ENCODE measurements at places on chromosomes 1 and 21. TPM values are rescaled to one million over a fixed set of nuclear protein-coding genes. Genes with fewer than 3 reads are reported as not detected.

DNA sequence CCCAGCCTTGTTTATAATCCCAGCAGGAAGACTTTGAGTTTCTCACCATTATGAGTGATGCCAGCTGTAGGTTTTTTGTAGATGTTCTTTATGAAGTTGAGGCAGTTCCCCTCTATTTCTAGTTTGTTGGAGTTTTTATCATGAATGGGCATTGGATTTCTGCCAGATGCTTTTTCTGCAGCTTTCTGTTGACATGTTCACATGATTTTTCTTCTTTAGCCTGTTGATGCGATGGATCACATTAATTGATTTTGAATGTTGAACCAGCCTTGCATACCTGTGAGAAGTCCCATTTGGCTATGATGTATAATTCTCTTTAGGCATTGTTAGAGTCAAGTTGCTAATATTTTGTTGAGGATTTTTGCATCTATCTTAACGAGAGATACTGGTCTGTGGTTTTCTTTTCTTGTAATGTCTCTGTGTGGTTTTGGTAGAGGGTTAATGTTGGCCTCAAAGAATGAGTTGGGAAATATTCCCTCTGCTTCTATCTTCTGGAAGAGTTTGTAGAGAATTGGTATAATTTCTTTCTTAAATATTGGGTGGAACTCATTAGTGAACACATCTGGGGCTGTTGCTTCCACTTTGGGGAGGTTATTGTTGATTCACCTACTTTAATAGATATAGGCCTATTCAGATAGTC lies 33.2 kb downstream of the ZBTB40 start:
- no peak for DNase-seq

DNA sequence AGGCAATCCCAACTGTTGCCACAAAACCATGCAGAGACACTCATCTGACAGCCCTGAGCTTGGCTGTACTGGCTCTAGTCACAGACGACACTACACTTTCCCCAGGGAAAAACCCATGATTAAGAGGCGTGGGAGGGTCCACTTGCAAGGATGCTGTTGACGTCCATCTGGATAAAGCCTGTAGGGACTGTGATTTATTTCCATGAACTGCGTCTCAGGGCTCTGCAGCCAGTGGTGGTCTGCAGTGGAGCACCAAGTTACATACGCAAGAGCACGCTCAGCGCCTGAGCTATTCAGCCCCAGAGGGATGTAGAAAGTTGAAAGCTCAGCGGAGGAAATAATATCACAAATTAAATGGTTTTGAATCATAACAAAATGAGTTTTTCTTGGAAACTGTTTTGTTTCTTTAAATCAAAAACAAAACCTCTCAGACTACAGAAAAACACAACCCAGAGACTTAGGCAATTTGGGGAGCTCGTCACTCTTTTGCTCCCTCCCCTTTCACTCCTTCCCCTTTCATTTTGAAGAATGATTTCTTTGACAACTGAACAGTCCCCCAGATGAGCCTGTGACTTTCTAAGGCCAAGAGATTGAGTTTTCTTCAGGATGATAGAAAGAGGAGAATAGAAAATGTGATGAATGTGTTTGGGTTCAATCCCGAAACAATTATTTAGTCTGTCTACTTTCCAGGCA lies 71.2 kb downstream of the NGF start:
- peak; percentile 69 for DNase-seq

DNA sequence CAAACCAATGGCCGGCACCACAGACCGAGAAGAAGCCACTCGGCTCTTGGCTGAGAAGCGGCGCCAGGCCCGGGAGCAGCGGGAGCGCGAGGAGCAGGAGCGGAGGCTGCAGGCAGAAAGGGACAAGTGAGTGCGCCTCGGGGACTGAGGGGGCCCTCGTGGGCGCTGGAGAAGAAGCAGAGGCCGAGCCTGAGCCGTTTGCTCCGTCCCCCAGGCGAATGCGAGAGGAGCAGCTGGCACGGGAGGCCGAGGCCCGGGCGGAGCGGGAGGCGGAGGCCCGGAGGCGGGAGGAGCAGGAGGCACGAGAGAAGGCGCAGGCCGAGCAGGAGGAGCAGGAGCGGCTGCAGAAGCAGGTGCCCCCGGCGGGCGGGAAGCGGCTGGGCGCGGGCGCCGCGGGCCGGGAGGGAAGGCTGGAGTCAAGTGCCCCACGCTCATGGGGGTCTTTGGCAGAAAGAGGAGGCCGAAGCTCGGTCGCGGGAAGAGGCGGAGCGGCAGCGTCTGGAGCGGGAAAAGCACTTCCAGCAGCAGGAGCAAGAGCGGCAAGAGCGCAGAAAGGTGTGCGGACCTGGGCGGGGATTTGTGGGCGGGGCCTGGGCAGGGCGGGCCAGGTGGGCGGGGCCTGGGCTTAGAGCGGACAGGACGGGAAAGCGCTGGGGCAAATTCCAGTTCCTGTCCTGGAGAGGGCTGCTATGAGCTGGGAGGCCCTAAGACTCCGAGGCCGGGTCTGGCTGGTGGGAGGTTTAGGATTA lies 22.7 kb downstream of the MAP7D1 start:
- DNase-seq: peak; percentile 90

GRCh38 chr1:229102741-229103391 lies 168.0 kb upstream of the RAB4A start:
- DNase-seq: no peak

DNA sequence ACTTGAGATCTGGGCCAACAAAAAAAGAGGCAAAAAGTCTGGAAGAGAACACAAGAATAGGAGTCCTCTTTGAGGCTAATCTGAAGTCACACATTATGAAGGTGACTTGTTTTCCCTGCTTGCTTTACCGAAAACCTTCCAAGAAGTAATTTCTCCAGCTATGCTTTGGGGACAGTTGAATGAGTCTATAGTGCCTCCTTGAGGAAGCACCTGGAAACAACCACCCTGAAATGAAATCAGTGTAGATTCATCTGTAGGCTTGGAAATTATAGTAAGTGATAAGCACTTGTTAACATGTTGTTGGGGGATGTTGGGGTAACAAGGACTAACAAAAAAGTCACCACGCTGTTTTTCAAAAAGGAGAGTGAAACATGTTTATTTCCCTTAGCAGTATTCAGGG lies 23.4 kb upstream of the RPTN start:
- no peak for DNase-seq

WDTC1 gene
- total RNA-seq: 51.9 TPM

DNA sequence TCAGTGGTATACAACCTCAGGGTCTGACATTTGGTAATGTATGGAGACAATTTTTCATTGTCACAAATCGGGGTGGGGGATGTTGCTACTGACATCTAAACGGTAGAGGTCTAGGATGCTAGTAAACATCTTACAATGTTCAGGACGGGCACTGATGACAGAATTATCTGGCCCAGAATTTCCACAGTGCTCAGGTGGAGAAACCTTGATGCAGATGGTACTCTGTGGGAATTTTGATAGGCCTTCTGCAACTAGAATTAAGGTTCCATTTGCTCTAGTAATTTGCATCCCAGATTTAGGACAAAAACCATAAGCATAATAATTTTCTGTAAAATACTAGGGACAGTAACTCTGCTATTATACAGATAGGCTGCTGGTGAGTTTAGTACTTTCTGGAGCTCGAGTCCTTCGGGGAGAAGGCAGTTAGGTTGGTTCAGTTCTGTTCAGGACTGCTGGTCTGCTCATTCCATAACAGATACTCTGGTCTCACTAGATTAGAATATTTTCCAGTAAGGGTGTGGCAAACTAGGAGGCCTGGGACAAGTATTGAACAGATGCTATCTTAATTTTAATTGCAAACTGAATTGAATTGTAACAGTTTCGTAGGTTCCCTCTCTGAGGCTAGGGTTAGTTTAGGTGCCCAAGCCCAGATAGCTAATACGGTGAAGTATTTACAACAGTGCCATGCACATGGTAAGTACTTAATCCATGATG lies 11.4 kb downstream of the METTL13 start:
- no peak for DNase-seq

DNA sequence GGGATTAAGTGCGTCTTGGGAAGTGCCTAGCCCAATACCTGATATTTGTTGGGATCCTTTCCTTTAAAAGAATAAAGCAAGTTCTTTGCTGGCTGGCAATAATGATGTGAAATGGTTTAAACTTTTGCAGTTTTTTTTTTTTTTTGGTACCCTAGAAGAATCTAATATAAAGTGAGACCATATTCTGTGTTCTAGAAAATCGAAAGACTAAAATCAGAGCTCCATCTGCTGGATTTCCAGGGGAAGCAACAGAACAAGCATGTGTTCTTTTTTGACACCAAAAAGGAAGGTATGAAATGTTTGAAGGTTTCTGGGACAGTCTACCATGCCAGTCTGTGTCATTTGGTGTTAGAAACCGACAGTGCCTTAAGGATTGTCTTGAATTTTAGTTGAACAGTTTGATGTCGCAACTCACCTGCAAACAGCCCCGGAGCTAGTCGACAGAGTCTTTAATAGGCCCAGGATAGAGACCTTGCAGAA lies 6.4 kb downstream of the UTP11 start:
- no peak for DNase-seq

GRCh38 chr1:209886219-209886536 lies 51.8 kb upstream of the SYT14 start:
- no peak for DNase-seq

DNA sequence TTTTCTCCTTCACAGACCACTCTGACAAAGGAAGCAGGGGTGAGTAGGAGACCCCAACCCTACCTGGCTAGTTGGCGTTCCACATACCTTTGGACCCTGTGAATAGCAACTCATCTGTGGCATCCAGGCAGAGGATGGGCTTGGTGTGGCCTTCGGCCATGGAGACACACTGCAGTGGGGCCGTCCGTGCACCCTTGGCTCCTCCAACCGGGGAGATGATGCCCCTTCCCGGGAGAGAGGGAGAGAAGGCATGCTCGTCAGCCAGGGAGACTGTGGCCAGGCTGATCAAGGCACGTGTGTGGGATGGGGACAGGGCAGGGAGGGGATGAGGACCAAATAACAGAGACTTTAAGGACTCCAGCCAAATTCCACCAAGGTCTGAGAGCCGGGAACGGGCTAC lies 42.6 kb downstream of the KIF21B start:
- DNase-seq: no peak

DNA sequence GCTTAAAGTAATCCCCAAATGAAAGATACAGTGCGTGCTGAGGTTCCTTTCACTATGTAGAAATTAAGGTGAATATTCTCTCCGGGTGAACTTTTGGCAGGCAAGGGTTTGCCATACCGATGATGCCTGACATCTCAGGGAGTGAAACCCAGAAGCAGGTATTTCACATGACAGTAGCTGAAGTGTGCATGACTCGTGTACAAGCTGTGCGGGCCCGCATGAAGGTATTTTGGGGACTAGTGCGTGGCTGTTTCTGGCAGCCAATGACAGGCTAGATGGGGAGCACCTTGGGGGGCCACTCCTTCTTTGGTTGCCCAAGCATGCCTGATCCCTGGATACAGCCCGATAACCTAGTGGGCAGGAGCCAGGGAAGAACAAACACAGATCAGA lies 569.0 kb downstream of the SMYD3 start:
- DNase-seq: no peak

GRCh38 chr21:31557421-31558188 lies 101.9 kb upstream of the SOD1 start:
- peak; percentile 26 for DNase-seq

RGS13 gene
- total RNA-seq: 1.4 TPM

DNA sequence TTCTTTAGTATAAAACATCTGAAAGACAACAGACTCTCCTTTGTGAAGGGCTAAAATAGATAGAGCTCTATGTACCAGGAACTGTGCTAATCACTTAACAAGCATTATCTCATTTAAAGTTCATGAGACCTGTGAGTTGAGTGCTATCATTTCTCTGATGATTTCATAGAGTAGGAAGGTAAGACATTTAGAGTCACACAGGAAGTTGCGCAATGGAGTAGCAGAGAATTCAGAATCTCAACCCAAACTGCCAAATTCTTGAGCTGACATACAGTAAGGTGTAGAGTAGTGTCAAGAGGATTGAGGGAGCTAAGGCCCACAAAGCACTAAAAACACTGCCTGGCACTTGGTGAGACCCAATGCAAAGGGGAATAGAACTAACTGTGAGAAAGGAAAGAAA lies 384.3 kb downstream of the NTNG1 start:
- no peak for DNase-seq

POGK gene
- 33.8 TPM for total RNA-seq

GRCh38 chr1:228407106-228408040 lies 738 bp upstream of the TRIM11 start:
- no peak for DNase-seq

GRCh38 chr1:241994171-241994570 lies 4.7 kb downstream of the MAP1LC3C start:
- no peak for DNase-seq

BTBD19 gene
- total RNA-seq: 2.9 TPM

DNA sequence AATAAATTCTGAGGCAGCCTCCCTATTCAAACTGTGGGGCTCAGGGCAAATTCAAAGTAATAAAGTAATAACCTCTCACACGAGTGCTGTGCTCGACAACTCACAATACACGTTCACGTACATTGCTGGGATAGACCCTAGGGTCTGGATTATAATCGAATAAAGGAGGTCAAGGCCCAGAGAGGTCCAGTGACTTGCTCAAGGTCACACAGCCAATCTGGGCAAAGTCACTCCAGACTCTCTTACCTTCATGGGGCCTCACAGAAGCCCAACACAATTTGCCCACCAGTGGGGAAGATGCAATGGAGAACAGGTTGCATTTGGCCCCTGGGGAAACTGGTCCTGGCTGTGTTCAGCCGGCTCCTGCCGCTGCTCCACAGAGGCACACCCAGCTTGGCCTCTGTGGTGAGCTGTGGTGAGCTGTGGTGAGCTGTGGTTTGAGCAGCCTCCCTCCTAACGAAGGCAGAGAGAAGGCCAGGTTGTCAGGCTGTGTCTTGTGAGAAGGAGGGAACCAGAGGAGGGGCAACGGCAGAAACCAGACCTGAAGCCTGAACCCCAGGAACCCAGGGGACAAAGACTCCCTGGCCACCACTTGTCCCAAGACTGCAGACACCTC lies 35.1 kb downstream of the NUAK2 start:
- DNase-seq: no peak

UBE2U gene
- not detected for total RNA-seq

DNA sequence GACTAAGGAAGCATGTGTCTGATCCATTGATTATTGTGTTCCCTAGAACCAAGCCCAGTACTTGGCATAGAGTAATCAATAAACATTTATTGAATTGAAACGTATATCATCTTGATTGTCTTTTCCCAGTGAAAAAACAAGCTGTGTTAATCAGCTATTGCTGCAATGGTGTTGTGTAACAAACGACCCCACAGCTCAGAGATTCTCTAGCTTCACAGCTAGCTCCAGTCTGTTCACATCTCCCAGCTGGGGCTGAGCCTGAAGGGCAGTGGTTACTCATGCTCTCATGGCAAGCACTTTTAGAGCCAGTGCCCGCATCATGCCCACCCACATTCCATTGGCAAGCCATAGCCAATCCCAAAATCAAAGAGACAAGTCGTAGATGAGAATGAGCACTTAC lies 237.4 kb upstream of the RAB4A start:
- no peak for DNase-seq

- DNase-seq: peak; percentile 91
Measured at GRCh38 chr1:6490181-6491080, 1.0 kb downstream of the PLEKHG5 start.

- no peak for DNase-seq
Measured at GRCh38 chr1:37730376-37730775, 34.5 kb downstream of the EPHA10 start.

OXCT2 gene
- not detected for total RNA-seq

All from stomach (tissue), 19 donors.